Stimulated activated CD4-positive, alpha-beta T cell treated with anti-CD3 and anti-CD28 coated beads, Interleukin-15, amount 100 ng/mL, for 24 hours (primary cell): ENCODE measurements at places on chromosomes 13 and 19.

GRCh38 chr13:41614671-41615527 is 157.5 kb downstream of the RGCC start:
- DNase-seq: no peak

DNA sequence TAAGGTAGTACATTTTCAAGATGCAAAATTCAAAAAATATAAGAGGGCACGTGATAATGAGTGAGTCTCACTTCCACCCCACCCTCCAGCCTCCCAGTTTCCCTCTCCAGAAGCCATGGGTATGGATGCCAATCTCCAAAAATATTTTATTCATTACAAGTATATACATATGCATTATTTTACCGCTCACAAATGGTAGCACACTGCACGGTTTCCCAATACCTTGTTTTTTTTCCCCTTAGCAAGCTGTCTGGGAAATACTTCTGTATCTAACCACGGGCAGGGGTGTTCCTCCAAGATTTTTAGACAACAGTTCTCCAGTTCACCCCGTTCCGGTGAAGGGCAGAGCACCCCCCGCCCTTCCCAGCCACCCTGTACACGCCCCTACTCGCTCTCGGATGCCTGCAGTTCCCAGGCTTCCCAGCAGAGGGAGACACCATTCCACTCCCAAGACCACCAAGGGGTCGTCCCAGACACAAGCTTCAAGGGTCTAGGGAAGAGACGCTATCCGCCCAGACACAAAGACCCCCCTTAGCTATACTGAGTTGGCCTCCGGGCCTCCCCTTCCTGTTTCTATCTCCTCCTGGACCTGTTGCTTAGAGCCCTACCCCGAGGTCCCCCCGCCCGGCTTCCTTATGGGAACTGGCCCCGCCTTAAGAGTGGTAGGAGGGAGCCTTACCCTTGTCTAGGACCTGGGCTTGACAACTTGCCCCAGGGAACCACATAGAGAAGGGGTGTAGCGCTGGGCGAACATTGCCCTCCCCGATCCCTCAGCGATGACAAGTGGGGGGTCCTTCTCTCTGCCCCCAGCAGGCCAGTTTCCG is 1.1 kb upstream of the FXYD3 start:
- DNase-seq: peak; percentile 73

DNA sequence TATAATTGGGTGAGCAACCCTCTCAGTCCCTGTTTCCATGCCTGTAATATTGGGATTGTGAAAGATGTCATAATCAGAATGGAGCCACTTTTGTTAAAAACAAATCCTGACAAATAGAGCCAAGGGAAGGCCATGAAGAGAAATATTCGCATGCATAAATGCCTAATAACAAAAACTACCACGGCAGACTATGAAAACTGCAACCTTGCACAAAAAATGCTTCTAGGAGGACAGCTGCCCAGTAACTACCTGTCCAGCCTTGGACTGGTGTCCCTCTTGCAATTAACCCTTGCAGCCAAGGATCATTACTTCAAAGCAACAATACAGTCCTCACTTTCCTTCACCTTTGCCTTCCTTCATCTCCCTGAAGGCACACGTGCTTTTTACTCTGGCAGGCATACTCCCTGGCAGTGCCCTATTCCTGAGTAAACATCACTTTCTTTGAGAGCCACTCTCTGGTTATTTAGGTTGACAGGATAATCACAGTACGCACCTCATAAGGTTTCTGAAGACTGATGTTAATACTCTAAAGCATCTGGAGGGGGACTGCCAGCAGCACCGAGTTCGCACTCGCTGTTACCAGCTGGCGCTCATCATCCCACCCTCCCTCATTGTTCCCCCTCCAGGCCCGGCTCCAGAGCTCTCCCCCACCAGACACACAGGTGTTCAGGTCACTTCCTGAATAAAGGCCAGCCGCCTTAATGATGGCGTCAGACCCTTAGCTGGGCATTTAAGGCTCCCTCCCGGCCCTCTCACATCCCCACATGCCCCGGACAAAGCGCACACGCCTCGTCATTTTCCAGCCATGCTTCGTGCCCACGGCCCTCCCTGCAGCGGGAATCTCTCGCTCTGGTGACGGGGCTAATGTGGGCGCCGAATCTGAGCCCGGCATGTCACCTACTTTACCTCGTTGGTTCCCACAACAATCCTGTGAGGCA is 57.3 kb downstream of the CDADC1 start:
- DNase-seq: no peak

DNA sequence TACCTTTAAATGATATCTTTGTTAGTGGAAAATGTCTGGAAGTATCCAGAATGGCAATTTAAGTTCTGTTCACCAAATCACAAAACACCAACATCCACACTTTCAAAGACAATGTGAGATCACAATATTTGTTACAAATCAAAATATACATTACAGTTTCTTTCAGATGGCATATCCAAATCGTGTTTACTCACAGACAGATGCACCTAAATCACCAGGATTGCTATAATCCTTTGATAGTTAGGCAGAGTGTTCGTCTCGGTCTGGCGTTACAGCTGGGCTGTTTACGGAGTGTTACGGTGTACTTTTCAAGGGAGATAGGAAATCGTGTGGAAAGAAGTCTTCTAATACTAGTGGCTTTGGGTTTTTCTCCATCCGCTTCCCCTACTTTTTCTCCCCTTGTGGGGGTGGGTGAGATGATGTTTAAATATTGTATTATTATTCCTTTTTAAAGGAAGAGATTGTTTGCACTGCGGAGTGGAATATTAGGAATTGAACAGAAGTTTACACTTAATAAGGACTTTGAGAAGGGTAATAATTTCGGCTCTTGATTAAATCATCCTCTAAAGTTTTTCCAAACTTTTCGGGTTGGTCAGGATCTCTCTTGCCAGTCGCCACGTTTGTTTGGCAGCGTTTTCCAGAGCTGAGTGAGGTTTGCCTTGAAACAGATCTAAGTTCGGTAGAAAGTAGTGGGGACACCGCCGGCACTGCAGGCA is 1.8 kb downstream of the MAB21L1 start:
- no peak for DNase-seq

DNA sequence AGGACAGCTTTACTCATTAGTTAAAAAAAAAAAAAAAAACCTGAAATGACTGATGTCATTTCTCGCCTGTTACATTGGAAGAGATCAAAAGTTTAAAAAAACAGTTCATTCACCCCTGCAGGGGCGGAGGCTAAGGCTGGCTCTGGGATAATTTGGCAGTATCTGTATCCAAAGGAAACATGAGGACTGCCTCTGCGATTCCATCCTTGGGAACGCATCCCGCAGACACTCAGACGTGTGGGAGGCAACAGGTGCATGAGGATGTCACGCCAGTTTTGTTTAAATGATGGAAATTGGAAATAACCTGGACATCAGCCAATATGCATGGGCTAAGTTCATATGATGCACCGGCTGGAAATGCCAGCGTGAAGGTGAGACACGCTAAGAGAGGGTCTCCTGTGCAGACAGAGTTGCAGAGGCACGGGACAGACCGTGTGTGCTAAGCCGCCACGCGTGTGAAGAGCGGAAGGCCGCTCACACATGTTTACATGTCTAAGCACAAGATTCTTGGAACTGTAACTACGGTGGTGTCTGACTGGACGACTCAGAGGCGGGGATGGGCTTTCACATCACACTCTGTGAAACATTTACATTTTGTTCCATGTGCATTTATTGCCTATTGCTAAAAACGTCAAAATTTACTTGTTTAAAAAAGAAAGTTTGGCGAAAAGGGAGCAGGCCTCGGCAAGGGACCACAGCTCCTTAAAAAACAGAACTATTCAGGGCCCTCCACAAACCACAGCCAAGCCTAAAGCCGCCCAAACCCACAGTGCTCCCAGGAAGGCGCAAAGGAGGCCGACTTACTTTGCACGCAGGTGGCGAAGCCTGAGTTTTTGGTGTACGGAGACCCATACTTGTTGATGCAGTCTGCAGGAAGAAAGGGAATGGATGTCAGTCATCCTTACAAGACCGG is 17.9 kb downstream of the GAS6 start:
- no peak for DNase-seq

GRCh38 chr19:51282335-51282734 is 29.1 kb upstream of the IGLON5 start:
- no peak for DNase-seq

DNA sequence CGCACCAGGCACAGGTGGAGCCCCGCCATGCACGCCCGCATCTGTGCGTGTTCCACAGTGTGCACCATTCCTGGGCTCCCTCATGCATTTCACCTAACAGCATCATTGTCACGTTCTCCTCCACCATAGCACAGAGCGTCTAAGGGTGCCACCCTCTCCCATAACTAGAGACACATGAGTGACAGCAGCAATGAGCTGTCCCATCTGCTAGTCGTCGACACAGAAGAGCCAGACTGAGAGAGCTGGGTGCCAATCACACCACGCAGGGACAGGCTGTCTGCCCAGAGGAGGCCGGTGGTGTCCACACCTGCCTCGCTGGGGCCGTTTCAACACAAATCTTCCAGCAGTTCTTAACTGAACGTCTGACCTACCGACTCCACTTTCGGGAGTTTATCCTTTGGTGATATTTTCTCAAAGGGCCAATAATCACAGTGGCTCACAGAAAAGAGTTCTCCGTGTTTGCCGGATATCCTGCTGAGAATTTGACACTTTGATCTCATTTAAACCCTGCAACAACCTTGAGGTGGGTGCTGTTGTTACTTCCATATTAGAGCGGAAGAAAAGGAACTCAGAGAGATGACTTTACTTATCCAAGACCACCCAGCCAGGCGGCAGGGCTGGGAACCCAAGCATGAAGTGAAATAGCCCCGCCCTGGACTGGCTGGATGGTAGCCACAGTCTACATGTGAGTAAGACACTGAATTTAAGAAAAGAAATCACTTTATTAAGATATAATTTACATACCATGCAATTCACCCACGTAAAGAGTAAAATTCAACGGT is 16.2 kb downstream of the CLEC11A start:
- no peak for DNase-seq

DNA sequence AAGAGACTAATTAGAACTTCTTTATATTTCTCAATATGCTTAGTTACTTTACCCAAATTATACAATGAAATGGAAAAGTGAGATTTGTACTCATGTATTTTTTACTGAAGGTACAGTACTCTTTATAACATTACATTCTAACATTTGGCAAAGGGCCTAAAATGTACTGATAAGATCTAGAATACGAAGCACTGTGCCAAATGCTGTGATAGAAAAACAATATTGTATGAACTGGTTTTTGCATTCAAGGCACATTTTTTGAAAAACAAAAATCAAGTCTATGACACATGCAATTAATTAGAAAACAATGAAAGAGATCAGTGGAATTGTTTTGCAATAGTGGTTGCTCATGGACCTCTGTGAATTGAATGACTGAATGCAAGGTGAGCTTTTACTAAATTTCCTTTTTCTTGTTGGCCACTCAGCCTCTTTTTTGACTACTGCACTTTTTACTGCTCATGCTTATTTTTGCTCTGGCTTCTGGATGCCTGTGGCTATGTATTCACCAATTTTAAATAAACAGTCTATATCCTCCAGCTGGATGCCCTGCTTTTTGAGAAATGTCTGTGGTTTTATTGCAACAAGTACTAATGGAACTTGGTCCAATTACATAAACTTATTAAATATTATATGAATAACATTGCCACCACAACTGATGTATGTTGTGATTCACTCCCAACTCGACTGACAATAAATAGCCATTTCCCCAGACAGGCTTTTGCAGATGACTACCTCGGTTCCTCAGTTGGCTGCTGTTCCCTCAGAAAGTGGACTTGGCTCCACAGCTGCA is 41.4 kb upstream of the OBI1 start:
- no peak for DNase-seq

- no peak for DNase-seq
Observed at GRCh38 chr19:30442674-30443073, 70.5 kb downstream of the ZNF536 start.

- no peak for DNase-seq
Observed at GRCh38 chr19:37928527-37929286, 21.7 kb downstream of the SIPA1L3 start.

GRCh38 chr19:6890401-6890913 is 3.1 kb downstream of the ADGRE1 start:
- no peak for DNase-seq

DNA sequence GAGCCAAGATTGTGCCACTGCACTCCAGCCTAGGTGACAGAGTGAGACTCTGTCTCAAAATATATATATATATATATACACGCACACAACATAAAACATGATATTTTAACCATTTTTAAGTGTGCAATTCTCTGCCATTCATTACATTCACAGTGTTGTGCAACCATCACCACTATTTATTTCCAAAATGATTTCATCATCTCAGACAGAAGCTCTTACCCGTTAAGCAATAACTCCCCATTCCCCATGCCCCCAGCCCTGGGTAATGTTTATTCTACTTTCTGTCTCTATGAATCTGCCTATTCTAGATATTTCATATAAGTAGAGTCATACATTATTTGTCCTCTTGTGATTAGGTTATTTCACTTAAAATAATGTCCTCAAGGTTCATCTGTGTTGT is 20.3 kb downstream of the WDR88 start:
- no peak for DNase-seq

- DNase-seq: no peak
Observed at GRCh38 chr13:76637641-76638141, 248.5 kb downstream of the KCTD12 start.

- DNase-seq: no peak
Observed at GRCh38 chr13:113118261-113119021, 4.2 kb upstream of the F10 start.

DNA sequence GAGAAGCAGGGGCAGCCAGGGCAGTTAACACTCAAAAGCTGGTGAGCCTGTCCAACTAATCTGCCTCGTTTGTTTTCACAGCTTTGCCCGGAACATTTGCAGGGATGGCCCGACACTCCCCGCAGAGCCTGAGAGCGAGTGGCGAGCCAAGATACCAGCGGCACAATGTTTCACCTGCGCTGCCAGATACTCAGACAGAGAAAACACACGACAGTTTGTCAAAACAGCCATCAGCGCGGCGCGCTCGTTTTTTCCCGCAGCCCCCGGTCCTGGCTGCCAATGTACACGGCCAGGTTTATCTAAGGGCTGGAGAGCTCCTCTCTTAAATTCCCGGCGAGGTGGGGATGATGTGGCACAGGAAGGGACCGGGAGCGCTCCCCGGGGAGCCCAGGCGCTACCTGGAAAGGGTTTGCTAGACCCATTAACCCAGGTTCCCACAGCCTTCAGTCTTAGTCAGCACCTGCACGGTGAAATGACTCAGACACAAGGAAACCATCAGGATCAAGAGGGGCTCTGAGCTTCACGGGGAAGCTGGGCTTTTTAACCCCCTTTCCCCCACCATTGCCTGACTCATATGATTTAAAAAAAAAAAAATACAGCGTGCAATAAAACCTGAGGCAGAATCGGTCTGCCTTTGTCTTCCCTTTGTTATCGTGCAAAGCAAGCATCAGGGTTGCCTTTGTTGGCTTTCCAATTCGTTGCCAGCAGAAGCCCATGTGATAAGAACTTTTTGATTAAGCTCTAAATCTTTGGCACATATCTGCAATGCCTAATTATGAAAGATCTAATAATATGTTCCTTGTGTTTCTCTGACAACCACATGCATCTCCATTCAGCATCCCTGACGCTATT is 186.2 kb downstream of the EFNB2 start:
- no peak for DNase-seq

GRCh38 chr13:80454245-80454644 is 113.3 kb upstream of the SPRY2 start:
- DNase-seq: no peak
